ENCODE measurements at places on chromosomes 11 and 22.

DNA sequence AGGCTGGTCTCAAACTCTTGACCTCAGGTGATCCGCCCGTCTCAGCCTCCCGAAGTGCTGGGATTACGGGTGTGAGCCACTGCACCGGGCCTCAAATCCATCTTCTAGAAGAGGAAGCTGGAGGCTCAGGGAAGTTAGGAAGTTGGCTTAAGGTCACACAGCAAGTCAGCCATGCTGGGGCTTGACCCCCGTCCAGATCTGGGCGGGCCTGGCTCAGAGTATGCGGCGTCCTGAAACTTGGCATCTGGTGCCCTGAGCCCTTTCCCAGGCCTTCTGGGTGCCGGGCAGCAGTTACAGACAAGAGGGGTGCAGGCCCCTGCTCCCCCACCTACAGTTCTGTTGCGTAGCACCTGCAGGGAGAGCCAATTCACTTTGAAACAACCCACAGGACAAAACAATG, 11.2 kb downstream of the MPPED1 start:
- DNase-seq = no peak

DNA sequence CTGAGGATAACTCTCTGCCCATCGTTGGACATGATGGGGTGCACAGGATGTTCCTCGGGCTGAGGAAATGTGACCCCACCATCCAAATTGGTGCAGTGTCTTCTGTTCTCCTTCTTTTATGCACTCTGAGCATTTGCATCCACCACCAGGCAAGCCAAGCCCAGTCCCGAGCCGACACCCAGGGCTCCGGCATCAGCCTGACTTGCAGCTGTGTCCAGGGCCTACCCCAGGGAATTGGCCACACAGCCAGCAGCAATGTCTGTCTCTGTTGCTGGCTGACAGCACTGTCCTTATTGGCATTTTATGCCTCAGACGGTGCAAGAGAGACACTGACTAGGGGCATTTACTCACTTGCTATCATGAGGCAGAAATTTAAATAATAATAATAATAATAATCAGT, 25.4 kb upstream of the CPT1A start:
- no peak for DNase-seq

GRCh38 chr11:110894224-110894623, 182.0 kb upstream of the ARHGAP20 start:
- no peak for DNase-seq

GRCh38 chr22:30276039-30276438, 9.4 kb upstream of the OSM start:
- DNase-seq = no peak

DNA sequence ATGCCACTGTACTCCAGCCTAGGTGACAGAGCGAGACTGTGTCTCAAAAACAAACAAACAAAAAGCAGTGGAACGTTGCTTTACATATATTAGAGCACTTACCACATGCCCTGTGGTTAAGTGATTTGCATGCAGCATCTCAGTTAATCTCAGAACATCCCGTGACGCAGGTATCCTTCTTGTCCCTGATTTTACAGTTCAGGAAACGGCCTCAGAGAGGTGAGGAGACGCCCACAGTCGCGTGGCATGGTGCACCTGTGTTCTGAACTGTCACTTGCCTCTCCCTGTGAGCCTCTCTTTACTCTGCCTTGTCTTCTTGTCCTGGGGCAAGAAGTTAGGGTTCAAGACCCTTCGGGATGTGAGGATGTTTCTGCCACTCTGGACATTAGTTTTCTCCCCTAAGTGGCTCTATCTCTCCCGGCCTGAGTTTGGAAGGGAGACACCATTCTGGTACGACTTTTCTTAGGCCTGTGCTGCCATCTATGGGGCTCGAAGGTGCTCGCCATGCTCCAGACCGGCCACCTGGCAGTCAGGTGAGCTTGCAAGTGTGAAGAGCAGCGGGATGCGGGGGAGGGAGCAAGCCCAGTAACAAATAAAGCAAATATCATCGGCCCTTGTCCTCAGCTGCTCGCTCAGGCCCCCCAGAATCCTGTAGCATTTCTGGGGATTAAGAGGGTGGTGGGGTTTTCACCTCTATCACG, 25.6 kb downstream of the YWHAH start:
- DNase-seq = peak; percentile 32

DNA sequence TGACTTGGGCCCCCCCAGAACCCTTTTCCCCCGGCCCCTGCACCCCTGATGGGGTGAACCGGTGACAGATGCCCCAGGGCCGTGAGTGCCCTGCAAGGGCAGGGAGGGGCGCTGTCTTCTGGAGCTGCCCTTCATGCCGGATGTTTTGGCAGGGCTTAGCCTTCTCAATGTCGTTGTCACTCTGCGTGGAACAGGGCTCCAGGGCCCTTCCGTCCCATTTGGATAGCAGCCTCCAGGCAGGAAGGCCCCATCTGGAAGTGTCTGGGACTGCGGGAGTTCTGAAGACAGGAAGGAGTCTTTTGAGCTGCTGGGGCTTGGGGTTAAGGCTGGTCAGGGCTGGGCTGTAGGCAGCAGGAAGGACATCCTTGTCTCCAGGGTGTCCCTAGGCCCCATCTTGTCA, 4.6 kb downstream of the FRMD8 start:
- DNase-seq = no peak

GRCh38 chr11:15622231-15622890, 507.6 kb downstream of the INSC start:
- DNase-seq = no peak
